ENCODE measurements at places on chromosomes 1 and 21.

DNA sequence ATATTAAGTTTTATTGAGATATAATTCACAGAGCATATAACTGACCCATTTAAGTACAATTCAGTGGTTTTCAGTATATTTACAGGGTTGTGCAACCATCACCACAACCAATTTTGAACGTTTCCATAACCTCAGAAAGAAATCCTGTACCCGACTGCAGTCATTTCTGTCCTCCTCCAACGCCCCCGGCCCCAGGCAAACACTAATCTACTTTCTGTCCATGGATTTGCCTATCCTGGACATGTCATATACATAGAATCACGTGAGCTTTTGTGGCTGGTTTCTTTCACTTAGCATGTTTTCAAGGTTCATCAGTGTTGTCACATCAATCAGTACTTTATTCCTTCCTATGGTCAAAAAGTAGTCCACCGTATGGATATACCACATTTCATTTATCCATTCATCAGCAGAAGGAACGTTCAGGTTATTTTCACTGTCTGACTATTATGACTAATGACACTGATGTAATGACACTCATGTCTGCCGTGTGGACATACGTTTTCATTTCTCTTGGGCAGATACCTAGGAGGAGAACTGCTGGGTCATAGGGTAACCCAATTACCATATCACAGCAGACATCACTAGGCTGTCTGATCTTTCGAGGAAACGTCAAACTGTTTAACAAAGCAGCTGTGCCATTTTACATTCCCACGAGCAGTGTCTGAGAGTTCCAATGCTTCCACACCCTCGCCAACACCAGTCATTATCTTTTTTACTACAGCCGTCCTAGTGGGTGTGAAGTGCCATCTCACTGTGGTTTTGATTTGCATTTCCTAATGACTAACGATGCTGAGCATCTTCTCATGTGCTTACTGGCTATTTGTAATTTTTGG lies 30.8 kb downstream of the MRPL37 start:
- no peak for DNase-seq

GRCh38 chr1:200181861-200182260 lies 154.4 kb downstream of the NR5A2 start:
- DNase-seq: no peak

DNA sequence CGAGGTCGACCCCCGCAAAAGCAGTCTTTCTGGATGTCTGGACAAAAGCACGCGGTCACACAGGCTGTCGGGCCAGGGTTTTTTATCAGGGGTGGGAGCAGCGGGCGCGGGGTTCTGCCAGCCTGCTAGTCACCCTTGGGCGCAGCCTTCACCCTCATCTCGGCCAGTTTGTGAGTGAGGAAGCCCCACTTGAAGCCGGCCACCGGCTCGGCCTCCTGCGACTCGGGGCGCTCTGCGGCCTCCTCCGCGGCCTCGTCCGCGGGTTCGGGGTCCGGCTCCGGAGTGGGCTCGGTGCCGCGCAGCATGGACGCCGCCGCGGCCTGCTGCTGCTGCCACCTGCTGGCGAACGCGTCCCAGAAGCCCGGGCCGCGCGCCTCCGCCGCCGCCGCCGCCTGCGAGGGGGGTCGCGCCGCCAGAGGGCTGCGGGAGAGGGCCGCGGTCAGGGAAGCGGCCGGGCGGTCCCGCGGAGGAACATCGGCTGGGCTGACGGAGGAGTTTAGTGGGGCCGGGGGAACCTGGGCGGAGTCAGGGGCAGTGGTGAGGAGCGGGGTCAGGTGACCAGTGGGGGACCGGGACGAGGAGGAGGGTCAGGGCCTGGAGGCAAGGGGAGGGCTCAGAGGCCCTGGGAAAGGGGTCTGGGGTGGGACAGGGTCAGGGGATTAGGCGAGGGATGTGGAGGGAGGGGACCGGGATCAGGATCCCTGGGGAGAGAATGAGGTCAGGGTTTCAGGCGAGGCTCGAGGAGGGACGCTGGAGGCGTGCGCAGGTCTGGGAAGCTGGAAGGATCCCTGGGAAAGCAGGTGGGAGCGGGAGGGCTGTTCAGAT lies 4.5 kb downstream of the C1orf232 start:
- peak; percentile 53 for DNase-seq

- no peak for DNase-seq
Observed at GRCh38 chr21:31594279-31594678, 65.2 kb upstream of the SOD1 start.

DNA sequence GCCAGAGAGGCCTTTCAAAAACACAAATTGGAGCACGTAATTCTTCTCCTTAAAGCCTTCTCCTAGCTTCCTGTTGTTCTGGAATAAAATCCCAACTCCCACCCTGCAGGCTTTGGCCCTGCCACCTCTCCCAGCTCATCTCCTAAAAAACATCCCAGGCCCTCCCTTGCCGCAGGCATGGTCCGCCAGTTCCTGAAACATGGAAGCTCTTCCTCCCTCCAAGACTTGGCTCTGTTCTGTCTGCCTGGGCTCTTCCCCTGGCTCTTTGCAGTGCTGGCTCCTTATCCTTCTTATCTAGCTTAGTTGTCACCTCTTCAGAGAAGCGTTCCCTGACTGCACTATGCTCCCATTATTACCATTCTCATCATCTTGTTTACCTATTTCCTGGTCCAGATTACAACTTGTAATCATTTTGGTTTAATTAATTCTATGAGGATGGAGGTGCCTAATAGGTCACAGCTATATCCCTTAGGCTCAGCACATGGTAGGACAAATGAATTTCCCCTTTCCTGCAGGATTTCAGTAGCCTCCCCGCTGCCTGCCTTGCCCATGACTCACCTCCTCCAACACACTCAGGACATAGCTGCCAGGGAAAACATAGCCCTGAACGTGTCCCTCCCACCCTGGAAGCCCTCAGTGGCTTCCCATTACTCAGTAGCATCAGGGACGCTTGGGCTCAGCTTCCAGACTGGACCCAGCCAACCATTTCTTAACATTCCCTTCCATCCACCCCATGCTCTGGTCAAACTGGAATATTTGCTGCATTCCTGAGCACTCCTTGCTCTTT lies 15.7 kb upstream of the IGSF21 start:
- no peak for DNase-seq

GRCh38 chr1:225747566-225747965 lies 30.1 kb upstream of the SRP9 start:
- no peak for DNase-seq

DNA sequence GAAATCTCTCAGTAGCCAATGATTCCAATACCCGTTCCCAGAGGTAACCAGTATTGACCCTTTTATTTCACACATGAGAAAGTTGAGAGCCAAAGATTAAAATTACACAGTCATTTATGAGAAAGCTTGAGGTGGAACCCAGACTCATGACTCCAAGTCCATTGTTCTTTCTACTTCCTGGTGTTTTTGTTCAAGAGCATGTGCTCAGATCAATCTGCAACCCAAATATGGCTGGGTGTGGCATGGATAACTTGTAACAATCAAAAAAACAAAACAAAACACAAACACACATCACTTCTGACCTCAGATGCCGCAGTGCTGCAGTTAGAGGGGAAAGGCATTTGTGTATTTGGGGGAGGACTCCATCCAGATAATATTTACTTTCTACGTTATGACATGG lies 18.7 kb upstream of the ABCD3 start:
- no peak for DNase-seq

GRCh38 chr1:191865479-191865878 lies 292.8 kb upstream of the RGS18 start:
- DNase-seq: no peak

GRCh38 chr21:34807146-34807880 lies 138.5 kb downstream of the CLIC6 start:
- peak; percentile 45 for DNase-seq

DNA sequence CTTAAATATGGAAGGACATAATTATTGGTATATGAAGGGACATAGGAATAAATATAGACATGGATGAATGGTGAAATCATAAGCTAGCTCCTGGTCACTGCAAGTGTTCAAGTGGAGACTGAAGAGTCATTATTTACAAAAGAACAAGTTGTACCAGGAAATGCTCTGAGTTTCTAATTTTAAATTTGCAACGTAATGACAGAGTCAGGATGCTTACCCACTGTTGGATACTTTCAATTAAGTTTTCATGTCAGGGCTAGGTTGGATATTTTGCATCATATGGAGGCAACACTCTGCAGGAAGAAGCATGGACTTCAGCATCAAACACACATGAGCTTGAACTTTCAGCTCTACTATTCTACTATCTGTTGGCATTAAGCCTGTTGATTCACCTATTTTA lies 499.6 kb upstream of the C1orf87 start:
- no peak for DNase-seq

GRCh38 chr21:45286671-45287437 lies 841 bp downstream of the POFUT2 start:
- no peak for DNase-seq

GRCh38 chr1:1069056-1069710 lies 4.9 kb downstream of the RNF223 start:
- DNase-seq: peak; percentile 92

DNA sequence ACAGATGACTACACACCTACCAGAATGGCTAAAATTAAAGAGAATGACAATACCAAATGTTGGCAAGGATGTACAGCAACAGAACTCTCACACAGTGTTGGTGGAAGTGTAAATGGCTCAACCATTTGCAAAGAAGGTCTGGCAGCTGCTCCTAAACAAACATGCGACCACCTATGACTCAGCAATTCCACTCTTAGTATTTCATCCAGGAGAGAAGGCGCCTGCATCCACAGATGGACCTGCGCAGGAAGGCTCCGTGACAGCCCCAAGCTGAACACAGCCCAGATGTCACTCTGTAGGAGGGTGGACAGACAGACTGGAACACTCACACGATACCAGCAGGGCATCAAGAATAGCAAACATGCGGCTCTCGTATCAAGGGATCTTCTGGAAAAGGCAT lies 6.7 kb downstream of the PTTG1IP start:
- no peak for DNase-seq

DNA sequence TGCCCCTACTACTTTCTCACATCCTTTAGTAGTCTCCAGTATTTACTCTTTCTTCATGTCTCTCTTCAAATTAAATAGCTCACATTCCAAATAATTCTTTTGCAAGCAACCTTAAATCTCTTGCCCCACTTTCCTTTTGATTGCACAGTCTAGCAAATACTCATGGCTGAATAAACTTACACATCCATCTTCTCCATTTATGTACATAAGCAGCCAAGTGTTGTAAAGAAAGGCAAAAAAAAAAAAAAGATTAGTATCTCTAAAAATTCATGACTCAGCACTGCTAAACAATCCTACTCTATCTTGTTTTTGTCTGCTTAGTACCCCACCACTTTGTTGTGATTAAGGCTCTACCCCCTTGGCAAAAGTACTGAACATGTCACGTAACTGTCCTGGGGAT lies 42.6 kb downstream of the F13B start:
- no peak for DNase-seq

DNA sequence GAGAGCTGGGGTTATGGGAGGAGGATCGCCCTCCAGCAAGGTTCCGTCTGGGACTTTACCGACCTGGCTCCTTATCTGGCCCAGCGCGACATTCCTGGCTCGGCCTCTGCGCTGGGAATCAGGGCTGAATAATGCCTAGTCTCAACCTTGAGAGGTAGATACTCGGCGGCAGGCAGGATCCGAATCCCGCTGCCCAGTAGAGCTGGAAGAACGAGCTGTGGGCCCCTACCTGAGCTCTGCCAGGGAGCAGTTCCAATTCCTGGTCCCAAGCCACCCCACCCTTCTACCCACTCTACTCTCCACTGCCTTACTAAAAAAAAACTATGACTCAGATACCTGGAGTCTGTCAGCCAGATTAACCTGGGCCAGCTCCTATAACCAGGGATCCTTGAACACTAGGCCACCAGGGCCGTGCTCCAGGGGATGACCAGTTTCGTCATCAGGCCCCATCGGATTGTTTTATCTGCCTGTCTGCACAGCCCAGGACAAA lies 53.6 kb downstream of the RHBG start:
- no peak for DNase-seq

DNA sequence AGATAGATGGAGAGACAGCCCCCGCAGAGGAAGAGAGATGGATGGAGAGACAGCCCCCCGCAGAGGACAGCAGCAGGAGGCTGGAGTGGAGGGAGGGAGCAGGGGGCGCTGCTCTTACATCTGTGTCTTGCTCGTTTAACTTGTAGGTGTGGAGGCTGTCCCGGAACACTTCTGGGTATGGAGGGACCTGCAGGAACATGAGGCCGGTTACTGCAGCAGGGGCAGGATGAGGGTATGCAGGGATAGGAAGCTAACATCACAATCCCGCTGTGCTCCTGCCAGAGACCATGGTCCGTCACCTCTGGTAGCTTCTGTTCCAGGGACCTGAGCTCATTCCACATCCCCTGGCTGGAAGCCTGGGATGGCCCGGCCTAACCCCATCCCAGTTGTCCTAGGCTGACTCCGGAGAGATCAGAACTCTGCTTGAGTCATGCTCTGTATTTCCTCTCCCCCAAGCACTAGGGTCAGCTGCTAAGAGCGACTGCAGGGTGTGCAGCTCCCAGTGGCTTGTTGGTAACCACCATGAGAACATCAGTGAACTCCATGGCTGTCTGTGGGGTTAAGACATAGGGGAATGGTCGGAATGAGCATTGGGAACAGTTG lies 36.7 kb upstream of the GOLT1A start:
- DNase-seq: no peak

- no peak for DNase-seq
Observed at GRCh38 chr1:240232530-240232929, 140.8 kb downstream of the FMN2 start.

DNA sequence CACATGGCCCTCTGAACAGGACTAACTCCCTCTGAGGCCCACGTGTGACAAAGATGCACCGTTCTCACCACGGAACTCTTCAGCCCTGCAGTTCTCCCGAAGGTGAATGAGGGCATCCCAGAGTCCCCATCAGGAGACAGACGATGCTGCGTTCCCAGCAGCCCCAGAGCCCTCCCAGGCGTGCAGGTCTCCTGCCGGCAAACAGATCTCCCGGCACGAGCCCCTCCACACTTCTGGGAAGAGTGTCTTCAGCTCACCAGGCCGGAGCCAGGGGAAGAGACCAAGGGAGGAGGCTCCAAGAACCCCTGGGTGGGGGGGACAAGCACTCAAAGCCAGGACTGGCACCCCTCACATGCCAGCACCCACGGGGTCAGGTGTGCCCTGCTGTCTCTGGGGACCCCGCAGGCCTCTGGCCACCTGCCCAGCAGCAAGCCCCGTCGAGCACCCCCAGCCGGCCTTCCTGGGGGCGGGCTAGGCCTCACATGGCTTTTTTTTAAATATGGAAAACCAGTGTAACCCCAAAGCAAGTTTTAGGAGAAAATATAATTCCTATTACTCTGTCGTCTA lies 45.1 kb upstream of the TRAPPC10 start:
- DNase-seq: no peak

- DNase-seq: no peak
Observed at GRCh38 chr1:243595527-243596210, 254.4 kb downstream of the AKT3 start.

GRCh38 chr21:28821276-28822122 lies 171.2 kb downstream of the LTN1 start:
- no peak for DNase-seq
